ENCODE measurements at places on chromosomes 6 and 20. TPM values are rescaled to one million over a fixed set of nuclear protein-coding genes. Genes with fewer than 3 reads are reported as not detected.

Gene CST5
- not detected for total RNA-seq

Gene WFDC10B
- total RNA-seq, result not detected

Gene OLIG3
- not detected for total RNA-seq

Gene BACH2
- total RNA-seq, result 5.9 TPM

Gene YTHDF1
- 44.4 TPM for total RNA-seq
